ENCODE measurements at places on chromosomes 6 and 20.

- DNase-seq, result no peak
Measured at GRCh38 chr6:14706378-14706929, 539.4 kb upstream of the JARID2 start.

GRCh38 chr6:79094938-79095337 is 16.9 kb upstream of the PHIP start:
- DNase-seq, result no peak

DNA sequence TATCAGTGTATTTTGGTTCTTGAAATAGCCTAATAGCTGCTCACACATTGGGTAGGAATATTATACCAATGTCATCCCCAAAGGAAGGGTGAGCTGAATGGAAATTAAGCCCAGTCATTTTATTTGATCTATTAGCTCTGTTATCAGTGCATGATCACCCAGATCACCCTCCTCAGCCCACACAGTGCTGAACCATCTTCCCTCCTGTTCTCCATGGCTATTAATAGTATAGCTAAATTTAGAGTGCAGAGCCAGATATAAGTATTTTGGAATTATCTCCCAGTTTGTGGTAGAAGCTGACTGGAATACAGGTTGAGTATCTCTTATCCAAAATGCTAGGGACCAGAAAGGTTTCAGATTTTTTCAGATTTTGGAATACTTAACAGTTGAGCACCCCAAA is 45.4 kb downstream of the KCTD20 start:
- no peak for DNase-seq

DNA sequence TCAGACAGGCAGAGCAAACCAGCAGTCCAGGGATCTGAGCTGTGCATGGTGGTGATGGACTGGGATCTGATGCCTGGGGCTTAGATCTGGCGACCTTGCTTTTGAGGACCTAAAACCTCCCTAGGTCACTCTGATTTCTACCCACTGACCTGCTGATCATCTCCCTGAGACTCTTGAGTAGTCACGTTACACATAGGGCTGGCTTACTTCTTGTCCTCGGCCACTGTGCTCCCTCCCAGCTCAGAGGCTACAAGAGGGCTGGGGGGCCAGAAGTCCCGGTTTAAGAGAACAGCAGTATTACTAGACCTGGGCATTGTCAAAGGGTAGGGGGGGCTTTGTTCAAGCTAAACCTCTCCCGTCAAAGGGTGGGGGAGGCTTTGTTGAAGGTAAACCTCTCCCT is 5.5 kb downstream of the DYNLT1 start:
- no peak for DNase-seq

- DNase-seq, result no peak
Measured at GRCh38 chr6:43019152-43019551, 2.3 kb upstream of the RRP36 start.

DNA sequence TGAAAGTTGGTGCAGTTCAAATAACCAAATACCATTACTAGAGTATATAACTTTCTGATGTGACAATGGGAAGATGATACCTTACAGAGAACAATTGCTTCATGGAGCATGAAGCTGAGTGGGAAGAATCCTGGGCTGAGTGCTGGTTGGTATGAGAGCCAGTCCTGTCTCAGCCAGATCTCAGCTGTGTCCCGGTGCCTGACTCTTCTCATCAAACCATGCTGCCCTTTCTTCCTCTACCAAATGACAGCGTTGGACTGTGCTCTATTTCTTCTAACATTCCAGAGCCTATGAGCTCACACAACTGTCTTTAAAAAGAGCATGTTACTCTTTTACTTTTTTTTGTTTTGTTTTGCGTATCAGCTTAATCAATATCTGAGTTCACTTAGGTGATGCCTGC is 27.5 kb upstream of the PBOV1 start:
- no peak for DNase-seq

- DNase-seq, result no peak
Measured at GRCh38 chr6:126955621-126956020, 162.8 kb upstream of the RSPO3 start.

DNA sequence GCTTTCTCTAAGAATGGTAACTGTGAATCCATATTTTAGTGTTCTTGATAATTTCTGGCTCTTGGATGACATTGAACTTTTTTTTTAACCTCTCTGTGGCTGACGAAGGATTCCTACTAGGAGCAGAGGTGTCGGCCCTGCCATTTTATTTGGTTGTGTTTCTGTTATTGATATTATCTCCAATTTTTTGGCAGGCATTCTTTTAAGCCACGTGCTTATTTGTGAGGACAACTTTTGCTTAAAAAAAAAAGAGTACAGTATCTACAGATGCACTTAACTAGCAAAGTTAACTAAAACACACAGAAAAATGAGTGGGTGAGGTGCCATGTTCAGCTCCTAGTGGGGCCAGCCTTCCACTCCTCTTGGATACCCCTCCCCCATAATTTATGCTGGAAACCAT is 1.1 kb downstream of the FANCE start:
- DNase-seq, result no peak

- DNase-seq, result no peak
Measured at GRCh38 chr6:40394381-40394780, 192.8 kb downstream of the LRFN2 start.

GRCh38 chr20:19259141-19259591 is 46.7 kb downstream of the SLC24A3 start:
- no peak for DNase-seq

- no peak for DNase-seq
Measured at GRCh38 chr6:157447735-157448134, 66.7 kb downstream of the ZDHHC14 start.

DNA sequence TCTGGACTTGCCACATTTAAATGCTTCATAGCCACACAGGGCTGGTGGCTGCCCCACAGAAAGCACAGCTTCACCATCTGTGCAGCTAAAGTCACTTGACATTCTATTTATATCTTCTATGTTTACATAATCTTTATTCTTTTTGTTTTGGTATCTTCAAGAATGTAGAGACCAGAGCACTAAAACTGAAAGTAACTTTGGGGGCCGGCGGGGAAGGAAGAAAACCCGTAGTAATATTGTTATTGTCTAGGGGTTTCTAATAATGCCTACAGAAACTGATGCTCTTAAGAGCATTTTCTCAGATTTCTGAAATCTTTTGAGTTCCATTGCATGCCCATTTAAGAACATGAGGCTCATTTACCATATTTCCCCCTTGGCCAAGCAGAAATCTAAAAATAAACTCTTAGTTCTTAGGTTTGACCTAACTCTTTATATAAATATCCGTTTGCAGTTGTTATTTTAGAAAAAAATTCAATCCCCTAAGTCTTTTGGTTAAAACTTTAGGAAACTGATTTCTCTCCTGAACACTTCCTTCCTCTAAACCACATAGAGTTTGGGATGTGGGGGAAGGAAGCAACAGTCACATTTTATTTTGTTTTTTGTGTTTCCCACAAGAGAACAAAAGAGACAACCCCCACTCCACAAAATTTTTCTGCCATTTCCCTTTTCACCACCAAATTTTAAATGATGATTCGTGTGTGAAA is 207.6 kb downstream of the OGFRL1 start:
- no peak for DNase-seq

DNA sequence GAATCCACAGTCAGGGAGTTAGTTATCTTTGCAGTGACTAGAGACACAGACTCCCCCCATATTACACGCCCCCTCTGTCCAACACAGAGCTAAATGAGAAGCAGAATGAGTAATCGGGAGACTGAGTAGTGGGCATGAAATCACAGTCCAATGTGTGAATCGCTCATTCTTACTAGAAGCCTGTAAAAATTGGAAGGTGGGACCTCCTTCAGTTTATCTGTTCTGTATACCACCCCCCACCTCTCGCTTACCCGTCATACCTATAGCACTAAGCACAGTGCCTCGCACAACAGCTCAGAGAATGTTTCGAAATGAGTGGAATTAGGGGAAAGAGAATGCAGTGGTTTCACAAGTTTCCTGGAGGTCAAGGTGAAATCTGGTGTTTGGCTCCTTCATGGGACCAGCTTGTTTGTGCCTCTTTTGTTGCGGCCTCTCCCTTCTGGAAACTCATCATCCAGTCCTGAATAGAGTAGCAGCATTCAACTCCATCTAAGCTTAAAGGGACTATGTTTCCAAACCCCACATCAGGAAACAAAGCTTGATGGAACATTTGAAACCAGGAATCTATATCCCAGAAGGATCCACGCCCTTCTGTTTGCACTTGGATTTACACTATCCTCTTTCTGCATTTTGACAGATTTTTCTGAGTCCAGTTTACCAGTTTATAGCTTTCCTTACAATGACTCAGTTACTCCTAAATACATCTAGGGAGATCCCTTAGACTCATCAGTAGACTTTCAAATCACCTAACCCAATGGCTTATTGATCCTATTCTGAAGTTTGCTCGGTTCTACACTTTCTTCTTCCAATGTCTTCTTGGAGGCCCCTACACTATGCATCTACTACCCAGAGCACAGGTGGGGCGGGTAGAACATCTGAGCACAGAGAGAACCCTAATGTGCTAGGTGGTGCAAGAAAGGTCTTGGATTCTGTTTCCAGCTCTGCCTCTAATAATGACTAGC is 59.2 kb upstream of the PIM1 start:
- DNase-seq, result no peak

DNA sequence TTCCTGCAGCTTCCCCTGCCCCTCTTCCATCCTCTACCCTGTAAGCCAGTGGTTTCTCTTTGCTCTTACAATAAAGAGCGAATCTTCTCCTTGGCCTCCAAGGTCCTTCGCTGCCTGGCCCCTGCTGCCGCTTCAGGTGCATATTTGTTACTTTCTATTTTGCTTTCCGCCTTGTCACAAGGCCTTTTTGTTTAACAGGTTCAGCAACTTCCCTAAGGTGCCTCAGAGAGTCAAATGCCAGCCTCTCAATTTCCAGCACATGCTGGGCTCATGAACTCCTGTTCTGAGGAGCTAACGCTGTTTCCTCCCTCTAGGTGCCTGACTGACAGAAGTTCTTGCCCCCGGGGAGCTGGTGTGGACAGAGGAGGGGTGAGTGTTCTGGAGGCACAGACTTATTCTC is 42.4 kb upstream of the EPB41L1 start:
- no peak for DNase-seq

GRCh38 chr6:143321491-143322086 is 128.9 kb downstream of the ADAT2 start:
- DNase-seq, result no peak

DNA sequence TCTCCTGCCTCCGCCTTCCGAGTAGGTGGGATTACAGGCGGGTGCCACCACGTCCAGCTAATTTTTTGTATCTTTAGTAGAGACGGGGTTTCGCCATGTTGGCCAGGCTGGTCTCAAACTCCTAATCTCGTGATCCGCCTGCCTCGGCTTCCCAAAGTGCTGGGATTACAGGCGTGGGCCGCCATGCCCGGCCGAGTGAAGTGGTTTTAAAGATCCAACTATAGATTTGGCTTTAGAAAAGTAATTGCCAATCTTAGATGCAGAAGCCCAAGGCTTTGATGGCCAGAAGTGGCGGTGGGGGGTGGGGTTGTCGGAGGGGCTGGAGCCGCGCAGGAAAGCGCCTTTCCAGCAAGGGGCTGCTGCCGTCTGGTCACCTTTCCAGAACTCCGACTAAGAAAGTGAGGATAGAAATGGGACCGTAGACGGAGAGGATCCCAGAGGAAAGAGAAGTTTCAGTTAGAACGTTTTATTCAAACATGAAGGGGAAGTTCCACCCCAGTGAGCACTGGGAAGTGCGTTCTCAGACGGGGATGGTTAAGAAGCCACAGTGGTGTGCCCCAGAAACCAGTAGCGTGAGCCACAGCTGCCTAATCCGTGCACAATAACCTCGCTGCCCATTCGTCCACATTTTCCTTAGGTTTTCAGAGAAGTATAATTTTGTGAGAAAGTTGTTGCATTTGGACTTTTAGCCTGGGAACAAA is 69.7 kb downstream of the DLL1 start:
- DNase-seq, result no peak

GRCh38 chr6:107632381-107633136 is 142.6 kb downstream of the SOBP start:
- DNase-seq, result no peak

DNA sequence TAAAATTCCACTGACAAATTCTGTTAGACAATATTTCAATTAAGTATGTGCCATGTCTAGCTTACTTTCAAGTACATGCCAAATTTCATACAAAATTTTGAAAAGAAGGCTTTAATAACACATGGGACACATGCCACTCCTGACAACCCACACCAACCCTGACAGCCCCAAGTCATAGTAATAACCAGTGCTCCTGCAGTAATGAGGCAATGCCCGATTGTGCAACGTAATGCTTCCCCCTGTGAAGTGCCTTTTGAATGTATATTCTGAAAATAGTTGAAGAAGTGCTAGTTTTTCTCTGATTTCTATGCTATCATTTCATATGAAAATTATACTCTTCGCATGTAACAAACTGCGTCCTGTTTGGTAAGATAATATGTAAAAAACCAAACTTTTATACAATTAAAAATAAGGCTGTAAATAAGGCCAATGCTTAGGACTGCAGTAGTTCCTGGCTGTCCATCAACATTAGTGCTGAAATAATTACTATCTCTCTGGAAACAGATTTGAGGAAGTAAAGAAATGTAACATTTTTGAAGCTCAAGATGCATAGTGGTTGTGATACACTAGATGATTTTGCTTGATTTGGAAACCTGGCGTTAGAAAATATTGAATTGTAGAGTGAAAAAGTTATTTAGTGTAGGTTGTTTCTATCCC is 125.8 kb upstream of the BCLAF1 start:
- DNase-seq, result no peak

GRCh38 chr6:103983860-103984259 is 875.9 kb downstream of the HACE1 start:
- DNase-seq, result no peak

- DNase-seq, result no peak
Measured at GRCh38 chr6:44534291-44534690, 146.8 kb downstream of the CDC5L start.

- no peak for DNase-seq
Measured at GRCh38 chr20:16575390-16576140, 2.3 kb upstream of the KIF16B start.

- DNase-seq, result no peak
Measured at GRCh38 chr6:166105341-166106075, 62.1 kb downstream of the TBXT start.

DNA sequence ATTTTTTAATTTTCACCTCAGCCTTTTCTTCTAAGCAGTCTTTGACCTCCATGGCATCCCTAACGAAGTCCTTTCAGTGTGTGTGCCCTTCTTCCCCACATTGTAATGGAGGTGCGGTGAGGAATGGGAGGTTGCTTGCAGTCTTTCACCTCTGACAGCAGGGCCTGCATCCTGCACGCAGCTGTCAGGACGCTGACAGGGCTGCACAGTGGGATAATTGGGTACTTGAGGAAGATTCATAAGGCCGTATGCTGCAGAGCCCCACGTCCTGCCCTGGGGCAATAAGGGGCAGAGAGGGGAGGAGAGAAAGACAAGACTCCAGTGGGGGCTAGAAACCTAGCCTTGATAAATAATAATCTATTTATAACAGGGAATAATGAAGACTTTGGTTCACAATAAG is 184.7 kb downstream of the SAMD5 start:
- no peak for DNase-seq
